Right atrium auricular region (tissue), 2 donors: ENCODE measurements at places on chromosomes 6 and 20. TPM values are rescaled to one million over a fixed set of nuclear protein-coding genes. Genes with fewer than 3 reads are reported as not detected.

DNA sequence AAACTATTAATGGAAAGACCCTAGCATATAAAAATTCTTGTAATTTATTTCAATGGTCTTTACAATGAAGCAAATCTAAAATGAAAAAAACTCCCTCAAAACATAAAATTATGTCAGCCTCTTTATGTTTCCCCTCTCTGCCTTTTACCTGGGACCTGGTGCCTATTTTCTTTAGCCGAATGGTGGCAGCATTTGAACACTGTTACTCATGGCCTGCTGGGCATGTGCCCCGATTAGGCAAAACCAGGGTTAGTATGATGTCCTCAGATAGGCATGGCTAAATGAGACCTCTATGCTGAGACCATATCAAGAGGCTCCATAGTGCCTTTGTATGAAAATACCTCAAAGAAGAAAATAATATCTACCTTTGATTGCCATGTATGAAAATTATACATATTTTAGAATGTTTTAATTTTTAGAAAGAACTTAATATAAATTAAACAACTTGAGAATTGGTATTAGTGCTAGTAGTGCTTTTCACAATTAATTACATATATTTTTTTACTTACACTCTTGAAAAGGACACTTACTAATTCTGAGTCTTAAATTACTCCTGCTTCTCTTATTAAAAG, 22.5 kb upstream of the C6orf58 start:
- H3K27ac ChIP-seq: no peak overlapping the region
- no peak overlapping the region for H3K4me3 ChIP-seq
- no peaks in the 10 kb centered on the region for H3K27me3 ChIP-seq
- H3K4me1 ChIP-seq: no peaks in the 10 kb centered on the region

DNA sequence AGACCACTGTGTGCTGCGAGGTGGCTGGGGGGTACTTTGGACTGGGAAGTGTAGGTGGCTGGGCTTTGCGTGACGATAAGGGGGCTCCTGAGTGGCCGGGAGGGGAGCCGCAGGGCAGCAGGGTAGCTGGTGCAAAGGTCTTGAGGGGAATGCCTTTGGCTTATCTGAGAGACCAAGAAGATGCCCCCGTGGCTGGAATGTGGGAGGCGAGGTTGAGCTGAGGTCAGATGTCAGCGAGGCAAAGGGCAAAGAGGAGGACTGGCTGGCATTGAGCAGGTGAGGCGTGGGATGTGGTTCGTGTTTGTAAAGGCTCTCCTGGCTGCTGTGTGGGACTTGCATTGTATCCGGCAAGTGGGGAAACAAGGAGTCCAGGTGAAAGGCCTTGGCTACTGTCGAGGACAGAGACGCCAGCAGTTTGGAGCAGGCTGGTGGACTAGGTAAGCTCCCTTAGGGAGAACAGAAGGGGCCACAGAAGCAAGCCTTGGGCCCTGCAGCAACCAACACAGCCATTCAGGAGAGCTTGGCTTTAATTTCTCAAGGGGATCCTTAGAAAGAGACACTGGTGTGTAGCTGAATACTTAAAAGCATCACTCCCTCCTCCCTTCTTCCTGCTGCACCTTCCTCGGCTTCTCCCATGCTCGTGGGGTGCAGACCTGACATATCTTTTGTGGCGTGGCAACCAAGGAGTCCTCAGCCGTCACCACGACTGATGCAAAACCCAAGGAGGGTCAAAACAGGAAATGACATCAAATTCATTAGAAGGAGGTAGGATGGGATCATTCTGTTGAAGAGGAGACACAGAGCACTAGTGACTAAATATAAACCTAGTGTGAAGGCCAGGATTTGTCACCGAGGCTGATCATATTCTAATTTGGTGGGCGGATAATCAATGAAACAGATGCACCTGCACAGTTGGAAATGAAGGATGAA, 53.5 kb upstream of the ERVFRD-1 start:
- no peaks in the 10 kb centered on the region for H3K4me1 ChIP-seq
- H3K27ac ChIP-seq: no peak overlapping the region
- H3K4me3 ChIP-seq: no peak overlapping the region

- H3K27ac ChIP-seq: no peak overlapping the region
- no peak overlapping the region for H3K4me3 ChIP-seq
- H3K36me3 ChIP-seq: no peaks in the 10 kb centered on the region
- no peaks in the 10 kb centered on the region for H3K27me3 ChIP-seq
These were observed 541.0 kb upstream of the SPTLC3 start for GRCh38 chr20:12467758-12468157.

DNA sequence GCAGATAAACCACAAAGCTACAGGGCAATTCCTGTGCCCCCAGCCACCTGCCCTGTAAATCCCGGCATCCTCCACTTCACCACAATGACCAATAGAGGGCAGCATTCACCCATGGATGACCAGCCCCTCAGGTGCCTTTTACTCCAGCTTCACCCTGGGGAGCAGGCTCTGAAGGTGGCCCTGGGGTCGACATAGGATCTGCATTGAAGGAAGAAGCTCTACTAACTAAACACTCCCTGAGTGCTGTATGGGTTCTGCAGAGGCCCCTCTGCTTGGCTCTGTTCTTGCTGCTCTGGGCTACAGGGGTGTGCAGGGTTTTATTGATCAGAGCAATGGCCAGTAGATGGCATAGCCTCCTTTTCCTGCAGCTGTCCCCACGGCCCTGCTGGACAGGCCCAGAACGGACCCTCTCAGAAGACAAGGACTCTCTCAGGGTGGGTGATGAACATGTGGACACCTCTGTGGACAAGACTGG, 20.3 kb downstream of the CST4 start:
- H3K27ac ChIP-seq: no peak overlapping the region
- no peaks in the 10 kb centered on the region for H3K4me1 ChIP-seq
- H3K27me3 ChIP-seq: no peaks in the 10 kb centered on the region
- peak; percentile 66 for DNase-seq
- H3K36me3 ChIP-seq: no peaks in the 10 kb centered on the region
- no peak overlapping the region for H3K4me3 ChIP-seq

DNA sequence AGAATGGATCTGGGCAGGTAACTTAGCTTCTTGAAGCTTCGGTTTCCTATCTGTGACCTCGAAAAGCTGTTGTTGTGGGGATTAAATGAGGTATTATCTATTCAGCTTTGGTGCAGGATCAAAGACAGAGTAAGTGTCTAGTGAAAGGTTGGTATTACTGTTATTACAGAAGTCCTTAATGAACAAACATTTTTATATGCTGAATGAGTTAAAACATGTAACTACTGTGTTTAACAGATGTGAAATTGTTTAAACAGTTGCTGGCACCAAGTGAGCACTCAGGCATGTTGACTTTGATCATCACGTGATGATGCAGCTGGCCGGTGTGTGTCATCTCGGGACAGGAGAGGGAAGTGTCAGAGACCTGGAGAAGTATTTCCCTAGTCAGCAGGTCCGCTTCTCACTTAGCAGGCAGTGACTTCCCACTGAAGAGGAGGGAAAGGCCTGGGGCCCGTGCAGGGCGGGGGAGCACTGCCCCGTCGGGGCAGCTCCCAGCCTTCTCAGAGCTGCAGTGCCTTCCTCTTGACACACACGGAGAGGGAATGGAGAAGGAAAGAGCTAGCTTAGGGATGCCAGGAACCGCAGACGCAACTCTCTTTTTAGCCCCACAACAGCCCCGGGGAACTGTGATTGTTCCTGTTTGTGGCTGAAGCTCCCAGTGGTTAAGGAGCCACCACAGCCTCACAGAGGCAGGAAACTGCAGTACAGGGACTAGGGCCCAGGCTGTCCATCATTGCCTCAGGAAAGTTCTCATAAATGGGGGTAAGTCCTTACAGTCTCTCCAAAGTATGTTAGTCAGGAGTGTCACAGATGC, 18.0 kb downstream of the TUBB2A start:
- H3K27ac ChIP-seq: peak overlapping the region; percentile 57
- H3K27me3 ChIP-seq: no peaks in the 10 kb centered on the region
- peaks cover 6% of the 10 kb centered on the region for H3K4me1 ChIP-seq
- no peak overlapping the region for H3K4me3 ChIP-seq
- peak; percentile 66 for DNase-seq
- H3K36me3 ChIP-seq: no peaks in the 10 kb centered on the region

GRCh38 chr6:166258854-166259276, 49.3 kb downstream of the PRR18 start:
- H3K4me1 ChIP-seq: no peaks in the 10 kb centered on the region
- no peak overlapping the region for H3K27ac ChIP-seq
- no peaks in the 10 kb centered on the region for H3K36me3 ChIP-seq
- H3K27me3 ChIP-seq: no peaks in the 10 kb centered on the region
- H3K4me3 ChIP-seq: no peak overlapping the region
- DNase-seq: no peak

- H3K27me3 ChIP-seq: no peaks in the 10 kb centered on the region
- H3K36me3 ChIP-seq: no peaks in the 10 kb centered on the region
- no peak overlapping the region for H3K4me3 ChIP-seq
- H3K27ac ChIP-seq: no peak overlapping the region
These were observed 402.9 kb upstream of the MAP3K7 start for GRCh38 chr6:90989763-90990162.

DNA sequence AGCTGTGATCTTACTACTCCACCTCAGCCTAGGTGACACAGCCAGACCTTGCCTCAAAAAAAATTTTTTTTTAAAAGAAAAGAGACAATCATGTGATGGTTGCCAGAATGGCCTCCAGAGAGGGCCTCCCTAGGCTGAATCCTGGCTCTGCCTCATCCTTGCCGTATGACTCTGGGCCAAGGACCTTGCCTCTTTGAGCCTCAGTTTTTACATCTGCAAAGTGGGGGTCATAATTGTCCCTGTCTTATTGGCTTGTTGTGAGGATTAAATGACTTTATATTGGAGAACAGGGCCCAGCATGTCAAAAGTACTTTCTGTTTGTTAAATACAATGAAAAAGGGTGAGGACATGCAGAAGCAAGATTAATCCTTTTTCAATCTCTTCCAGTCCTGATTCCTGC, 14.4 kb downstream of the SRXN1 start:
- no peak overlapping the region for H3K27ac ChIP-seq
- H3K27me3 ChIP-seq: no peaks in the 10 kb centered on the region
- no peak for DNase-seq
- no peaks in the 10 kb centered on the region for H3K36me3 ChIP-seq

DNA sequence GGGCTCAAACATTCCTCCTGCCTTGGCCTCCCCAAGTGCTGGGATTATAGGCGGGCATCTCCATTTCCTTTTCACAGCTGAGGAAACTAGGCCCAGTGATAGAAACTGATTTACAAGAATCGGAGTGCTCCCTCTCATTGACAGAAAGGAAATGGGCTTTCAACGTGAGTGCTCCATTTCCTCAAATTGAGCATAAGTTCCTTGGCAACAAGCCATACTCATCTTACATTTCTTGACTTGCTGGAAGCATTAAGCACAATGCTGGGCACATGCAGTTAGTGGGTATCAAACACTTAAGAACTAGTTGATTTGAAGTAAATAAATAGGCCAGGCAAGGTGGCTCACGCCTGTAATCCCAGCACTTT, 54.7 kb downstream of the FGD2 start:
- H3K27me3 ChIP-seq: no peaks in the 10 kb centered on the region
- no peak overlapping the region for H3K4me3 ChIP-seq
- DNase-seq: no peak
- no peaks in the 10 kb centered on the region for H3K36me3 ChIP-seq
- peaks cover 15% of the 10 kb centered on the region for H3K4me1 ChIP-seq

DNA sequence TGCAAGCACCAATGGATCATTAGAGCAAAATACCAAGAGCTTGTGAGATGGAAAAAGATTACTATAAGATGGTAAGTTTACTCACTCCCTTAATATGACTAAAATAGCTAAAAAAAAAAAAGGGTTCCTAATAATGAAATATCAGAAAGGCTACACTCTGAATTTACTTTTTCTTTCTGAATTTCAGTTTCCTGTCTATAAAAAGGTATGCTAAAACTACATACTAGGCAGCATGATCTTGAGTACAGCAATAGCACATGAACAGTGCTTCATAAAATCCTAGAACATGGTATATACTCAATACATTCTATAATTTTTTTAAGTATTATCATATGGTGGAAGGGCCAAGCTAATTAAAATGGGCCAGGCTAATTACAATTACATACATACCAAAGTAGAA, 24.0 kb upstream of the FAM135A start:
- H3K36me3 ChIP-seq: no peaks in the 10 kb centered on the region
- no peak for DNase-seq
- no peak overlapping the region for H3K27ac ChIP-seq
- no peaks in the 10 kb centered on the region for H3K4me1 ChIP-seq
- H3K4me3 ChIP-seq: no peak overlapping the region

CST3 gene
- total RNA-seq: 884 TPM

DNA sequence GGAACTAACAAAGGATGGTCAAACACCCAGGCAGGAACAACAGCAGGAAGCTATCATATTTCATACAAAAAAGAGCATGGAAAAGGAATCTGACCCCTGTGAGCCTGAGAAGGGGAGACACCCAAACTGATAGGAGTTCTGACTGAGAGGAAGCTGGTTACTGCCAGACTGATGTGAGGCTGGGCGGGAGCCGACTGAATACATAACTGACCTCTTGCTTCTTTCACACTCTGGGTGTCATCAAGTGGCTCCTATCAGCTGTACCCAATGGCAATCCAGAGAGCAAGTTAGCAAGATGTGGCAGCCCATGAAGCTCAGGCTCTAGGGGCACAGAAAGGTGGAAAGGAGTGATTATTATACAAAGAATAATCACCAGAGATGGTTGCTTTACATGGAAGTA, 795.1 kb upstream of the HS3ST5 start:
- H3K4me1 ChIP-seq: no peaks in the 10 kb centered on the region
- H3K27me3 ChIP-seq: no peaks in the 10 kb centered on the region
- no peak overlapping the region for H3K27ac ChIP-seq

GRCh38 chr6:125927761-125928160, 28.8 kb upstream of the HINT3 start:
- H3K4me3 ChIP-seq: no peak overlapping the region
- H3K36me3 ChIP-seq: peaks cover 17% of the 10 kb centered on the region
- no peak for DNase-seq
- no peaks in the 10 kb centered on the region for H3K4me1 ChIP-seq

GRCh38 chr6:53938810-53939209, 144.0 kb downstream of the LRRC1 start:
- DNase-seq: no peak
- H3K4me1 ChIP-seq: peaks cover 8% of the 10 kb centered on the region
- H3K4me3 ChIP-seq: no peak overlapping the region
- no peaks in the 10 kb centered on the region for H3K27me3 ChIP-seq

- H3K4me3 ChIP-seq: no peak overlapping the region
- H3K4me1 ChIP-seq: no peaks in the 10 kb centered on the region
- H3K27ac ChIP-seq: no peak overlapping the region
- H3K36me3 ChIP-seq: no peaks in the 10 kb centered on the region
- H3K27me3 ChIP-seq: no peaks in the 10 kb centered on the region
These were observed 98.8 kb downstream of the SOD2 start for GRCh38 chr6:159594106-159594749.

NKX2-4 gene
- total RNA-seq: not detected

DNA sequence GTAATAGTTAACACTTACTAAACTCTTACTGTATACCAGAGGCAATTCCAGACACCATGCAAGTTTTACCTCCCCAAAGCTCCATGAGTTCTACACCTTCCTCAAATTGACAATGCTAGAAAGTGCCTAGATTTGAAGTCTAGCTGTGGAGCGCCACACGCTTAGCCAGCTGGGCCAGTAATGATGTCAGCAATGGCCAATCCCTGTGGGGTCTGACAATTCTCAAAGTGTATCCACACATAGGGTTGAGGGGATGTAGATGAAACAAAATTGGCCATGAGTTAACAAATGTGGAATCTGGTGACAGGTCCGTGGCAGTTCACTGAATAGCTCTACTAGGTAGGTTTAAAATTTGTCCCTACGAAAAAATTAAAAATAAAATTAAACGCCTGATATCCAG, 1.3 kb downstream of the ZNF343 start:
- no peak overlapping the region for H3K4me3 ChIP-seq
- H3K4me1 ChIP-seq: peaks cover 16% of the 10 kb centered on the region
- no peaks in the 10 kb centered on the region for H3K27me3 ChIP-seq
- no peak overlapping the region for H3K27ac ChIP-seq
- no peaks in the 10 kb centered on the region for H3K36me3 ChIP-seq

GRCh38 chr6:119109654-119110325, 31.3 kb upstream of the FAM184A start:
- no peaks in the 10 kb centered on the region for H3K27me3 ChIP-seq
- H3K4me3 ChIP-seq: no peak overlapping the region
- H3K4me1 ChIP-seq: no peaks in the 10 kb centered on the region
- no peak for DNase-seq

MEA1 gene
- 50.3 TPM for total RNA-seq
